Omental fat pad (tissue), 4 donors: ENCODE measurements at places on chromosomes 7 and 10. TPM values are rescaled to one million over a fixed set of nuclear protein-coding genes. Genes with fewer than 3 reads are reported as not detected.

DNA sequence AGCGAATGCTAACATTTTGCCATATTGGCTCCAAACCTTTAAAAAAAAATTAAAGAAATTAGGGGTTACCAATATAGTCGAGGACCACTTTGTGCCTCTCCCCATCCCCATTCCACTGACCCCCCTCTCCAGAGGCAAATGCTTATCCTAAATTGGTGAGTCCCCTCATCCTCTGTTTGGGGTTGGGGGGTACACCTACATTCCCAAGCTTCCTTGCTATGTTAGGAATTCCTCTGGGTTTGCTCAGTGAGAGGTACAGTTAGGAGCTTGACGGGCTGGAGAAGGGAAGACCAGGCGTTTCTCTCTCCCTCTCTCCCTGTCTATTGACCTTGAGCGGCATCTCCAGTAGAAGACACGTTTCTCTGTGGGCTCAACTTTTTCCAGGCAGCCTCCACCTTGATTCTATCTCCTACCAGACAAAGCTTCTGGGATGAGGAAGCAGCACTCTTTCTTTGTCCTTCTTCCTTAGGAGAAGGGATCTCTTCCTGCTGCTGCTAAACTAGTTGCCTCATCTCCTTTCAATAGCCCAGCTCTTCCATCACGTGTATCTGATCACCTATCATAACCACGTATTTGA, 6.6 kb upstream of the AKR1B15 start:
- no peak for DNase-seq

DNA sequence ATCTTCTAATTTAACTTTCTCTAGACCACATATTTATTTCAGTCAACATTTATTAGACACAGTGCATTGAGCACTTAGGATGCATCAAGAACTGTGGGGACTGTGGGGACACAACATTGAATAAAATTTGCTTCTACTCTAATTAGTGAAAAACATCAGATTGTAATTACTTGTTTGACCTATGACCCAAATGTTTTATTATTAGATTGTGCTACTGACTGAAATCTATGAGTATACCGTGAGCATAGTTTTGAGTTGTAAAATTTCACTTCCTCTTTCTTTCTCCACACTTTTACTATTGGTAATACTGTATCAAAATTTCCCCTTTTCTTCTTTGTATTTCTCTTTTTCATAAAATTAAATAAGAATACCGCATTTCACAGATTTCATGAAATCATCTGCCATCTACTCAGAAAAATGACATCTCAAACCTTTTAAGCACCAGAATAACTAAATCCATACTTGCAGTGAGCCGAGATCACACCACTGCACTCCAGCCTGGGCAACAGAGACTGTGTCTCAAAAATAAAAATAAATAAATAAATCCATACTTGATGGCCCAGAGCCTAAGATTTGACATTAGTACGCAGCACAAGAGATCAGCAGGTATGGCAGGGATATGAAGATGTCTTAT, 25.4 kb upstream of the INPP5F start:
- DNase-seq = no peak

GRCh38 chr7:43076189-43076605, 36.2 kb upstream of the HECW1 start:
- DNase-seq = no peak

DNA sequence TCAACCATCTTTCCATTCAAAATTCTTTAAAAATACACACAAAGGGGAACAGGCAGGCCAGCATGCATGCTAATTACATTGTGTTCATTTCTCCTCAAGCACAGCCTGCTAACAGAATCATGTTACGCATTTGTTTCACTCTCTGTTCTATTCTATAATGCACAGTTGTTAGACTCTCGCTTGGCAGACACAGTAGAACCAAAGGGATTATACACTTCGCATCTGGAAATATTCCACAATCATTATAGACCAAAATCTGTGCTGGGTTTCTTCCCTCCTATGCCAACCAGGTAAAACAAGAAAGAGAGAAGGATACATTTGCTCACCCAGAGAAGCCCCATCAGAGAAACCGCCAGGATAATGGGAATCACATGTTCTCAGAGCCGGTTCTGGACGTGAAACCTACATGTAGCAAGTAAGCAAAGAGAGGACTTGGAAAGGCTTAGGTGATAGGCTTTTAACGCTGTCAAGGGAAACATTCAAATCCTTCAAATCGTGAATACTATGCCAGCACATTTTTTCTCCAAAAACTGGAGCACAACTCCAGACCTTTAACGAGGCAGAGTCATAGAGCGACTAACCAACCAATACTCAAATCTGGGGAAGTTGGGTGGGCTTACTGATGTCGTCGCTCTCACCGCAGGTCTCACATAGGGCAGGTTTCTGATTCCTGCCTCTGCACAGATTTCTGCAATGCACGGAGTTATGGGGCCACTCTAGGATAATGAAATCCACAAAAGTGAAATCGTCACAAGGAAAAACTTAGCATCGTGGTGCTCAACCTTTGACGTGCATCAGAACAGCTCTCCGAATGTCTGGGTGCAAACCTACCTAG, 380.5 kb upstream of the AUTS2 start:
- no peak for DNase-seq

GRCh38 chr7:150978126-150978789, at the start of gene KCNH2:
Gene KCNH2, minus strand, starts transcription at chr7:150978321. Its CDS starts 408 bp downstream, at chr7:150977913.
- no peak for DNase-seq

Gene MMD2
- not detected for total RNA-seq
